ENCODE measurements at places on chromosomes 1 and 21.
A peak's percentile ranks its signal among the peaks of the same experiment; 100 is the strongest.

DNA sequence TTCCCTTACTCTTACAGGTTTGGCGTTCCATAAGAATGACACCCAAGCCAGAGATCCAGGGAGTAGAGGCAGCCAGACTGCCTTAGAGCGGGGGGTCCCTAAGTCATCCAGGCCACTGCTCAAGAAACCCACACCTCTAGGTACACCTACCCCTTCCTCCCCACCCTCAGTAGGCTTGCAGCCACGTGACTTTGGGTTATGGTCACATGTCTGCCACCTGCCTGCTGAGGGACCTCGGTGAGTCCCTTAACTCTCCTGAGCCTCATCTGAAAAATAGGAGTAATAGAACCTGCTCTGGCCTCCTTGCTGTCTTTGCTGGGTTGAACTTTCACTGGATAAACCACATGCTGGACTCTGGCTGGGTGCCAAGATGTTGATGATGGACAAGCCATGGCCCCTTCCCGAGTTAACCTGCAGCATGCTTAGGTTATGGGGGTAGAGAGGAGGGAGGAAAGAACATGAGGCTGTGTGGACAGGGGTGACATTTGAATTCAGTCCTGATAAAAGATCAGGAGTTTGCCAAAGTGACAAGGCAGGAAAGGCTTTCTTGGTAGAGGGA, 4.5 kb downstream of the RPS6KA1 start:
- DNase-seq, result no peak

GRCh38 chr1:189669846-189670245, 807.8 kb downstream of the BRINP3 start:
- peak; percentile 43 for DNase-seq

DNA sequence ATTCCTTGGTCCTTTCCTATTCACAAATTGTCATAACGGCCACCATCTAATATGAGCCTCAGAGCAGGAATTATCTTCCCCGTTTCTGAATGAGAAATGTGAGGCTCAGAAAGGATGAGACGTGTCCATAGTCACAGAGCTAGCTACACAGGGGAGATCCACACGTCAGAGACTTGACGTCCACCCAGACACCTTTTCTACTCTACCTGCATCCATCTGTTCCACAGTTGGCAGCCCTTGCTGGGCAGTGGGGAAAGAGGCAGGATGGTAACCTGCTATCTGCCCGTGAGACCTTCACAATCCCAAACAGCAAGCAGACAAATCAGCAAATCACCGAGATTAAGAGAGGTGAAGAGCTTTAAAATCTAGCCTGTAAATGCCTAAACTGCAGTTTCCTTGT, 8.4 kb downstream of the RIMS3 start:
- no peak for DNase-seq

DNA sequence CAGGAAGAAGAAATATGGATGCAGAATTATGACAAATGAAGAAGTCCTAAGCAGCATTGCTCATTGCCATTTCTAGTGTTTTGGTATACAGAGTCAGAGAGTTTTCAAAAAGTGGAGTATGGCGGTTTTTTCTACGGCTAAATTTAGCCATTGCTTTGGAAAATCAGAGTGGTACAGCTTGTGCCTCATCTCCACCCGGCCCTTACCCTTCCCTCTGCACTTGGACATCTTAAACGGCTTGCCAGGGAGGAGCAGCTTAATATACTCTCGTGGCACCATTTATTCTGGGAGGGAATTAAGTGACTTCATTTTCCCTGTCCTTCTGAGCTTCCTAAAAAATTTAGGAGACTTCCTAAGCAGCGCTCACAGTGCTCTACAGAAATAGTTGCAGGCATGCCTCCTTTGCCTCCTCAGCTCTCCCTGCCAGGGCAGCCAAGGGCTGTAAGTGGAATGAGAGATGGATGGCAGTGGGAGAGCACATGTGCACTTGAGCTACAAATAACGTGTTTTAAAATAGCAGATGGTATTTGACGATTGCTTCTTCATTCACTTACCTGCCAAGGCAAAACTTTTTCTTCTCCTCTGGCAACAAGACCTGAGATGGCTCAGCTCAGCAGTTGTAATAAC, 51.5 kb upstream of the VAMP3 start:
- DNase-seq, result no peak

- no peak for DNase-seq
These were observed 9.1 kb upstream of the RUNX3 start for GRCh38 chr1:24939040-24939674.

DNA sequence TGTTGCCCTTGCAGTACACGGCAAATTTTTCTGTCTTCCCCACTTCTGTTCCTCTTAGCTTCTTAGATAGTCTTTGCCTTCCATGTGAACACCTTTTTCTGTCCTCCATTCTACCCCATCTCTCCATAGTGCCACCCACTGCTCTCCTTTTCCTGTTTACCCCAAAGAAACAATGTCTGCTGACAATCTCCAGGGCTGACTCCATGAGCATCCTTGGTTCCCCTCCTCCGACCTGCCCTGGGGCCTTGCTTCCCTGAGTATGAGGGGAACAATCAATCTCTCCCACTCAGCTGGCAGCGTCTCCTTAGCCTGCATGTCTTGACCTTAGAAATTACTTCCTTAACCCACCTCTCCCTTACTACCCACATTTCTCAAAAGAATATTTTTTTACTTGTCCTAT, 12.3 kb upstream of the MYBPHL start:
- DNase-seq, result no peak

DNA sequence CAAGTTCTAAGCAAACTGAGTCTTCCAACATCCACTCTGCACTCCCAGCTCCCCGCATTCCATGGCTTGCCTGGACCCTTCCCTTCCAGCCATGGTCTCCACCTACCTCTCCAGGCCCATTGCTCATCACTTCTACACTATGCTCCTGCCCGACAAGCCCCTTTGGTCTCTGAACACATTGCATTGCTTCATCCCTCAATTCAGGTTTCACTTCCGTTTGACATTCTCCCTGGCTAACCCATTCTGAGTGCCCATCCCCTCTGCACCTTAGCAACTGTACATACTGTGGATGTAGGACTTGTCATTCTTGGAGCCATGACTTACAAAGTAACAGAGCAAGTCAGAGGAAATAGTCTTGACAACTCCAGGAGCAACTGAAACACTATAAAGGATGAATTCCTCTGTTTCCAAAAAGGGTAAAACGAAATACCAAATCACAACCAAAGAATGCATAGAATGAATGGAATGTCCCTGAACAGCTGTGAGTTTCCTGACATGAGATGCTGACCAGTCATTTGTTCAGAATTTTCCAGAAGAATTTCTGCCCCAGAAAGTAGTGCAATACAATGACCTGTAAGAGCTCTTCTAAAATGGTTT, 66.7 kb downstream of the KCNJ6 start:
- peak; percentile 77 for DNase-seq

GRCh38 chr1:115555446-115555845, 86.3 kb upstream of the VANGL1 start:
- peak; percentile 24 for DNase-seq

DNA sequence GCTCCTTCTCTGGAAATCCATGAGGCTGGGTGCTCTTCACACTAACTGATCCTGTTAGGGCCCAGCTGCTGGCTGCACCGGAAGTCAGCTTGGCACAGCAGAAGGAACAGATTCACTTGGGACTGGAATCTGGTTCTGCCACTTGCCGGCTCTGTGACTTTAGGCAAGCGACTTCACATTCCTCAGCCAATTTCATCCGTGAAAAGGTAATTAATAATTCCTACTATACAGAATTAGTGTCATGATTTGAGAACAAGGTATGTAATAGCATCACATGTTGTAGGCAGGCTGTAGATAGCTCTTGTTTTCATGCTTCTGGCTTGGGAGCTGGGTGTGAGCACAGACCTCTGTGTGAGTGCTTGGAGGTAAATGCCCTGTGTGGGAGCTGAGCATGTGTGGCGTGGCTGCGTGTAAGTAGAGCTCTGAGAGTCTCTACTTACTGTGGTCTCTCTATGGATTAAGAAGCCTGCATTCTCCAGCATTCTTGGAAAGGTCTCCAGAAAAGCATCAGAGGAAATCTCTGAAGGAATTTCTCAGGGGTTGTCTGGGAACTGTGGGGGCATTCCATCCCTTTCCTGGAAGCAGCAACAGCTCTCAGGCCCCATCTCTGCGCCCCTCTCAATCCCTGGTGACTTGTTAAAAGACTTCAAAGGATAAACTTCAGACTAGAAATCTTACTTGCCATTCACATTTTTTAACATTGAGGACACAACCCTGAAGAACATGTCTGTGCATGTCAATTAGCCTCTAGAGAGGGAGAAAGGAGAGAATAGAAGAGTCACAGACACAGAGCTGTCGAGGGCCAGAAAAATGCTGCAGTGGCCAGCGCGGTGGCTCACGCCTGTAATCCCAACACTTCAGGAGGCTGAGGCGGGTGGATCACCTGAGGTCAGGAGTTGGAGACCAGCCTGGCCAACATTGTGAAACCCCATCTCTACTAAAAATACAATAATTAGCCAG, 47.7 kb upstream of the PPM1J start:
- DNase-seq, result peak; percentile 50

DNA sequence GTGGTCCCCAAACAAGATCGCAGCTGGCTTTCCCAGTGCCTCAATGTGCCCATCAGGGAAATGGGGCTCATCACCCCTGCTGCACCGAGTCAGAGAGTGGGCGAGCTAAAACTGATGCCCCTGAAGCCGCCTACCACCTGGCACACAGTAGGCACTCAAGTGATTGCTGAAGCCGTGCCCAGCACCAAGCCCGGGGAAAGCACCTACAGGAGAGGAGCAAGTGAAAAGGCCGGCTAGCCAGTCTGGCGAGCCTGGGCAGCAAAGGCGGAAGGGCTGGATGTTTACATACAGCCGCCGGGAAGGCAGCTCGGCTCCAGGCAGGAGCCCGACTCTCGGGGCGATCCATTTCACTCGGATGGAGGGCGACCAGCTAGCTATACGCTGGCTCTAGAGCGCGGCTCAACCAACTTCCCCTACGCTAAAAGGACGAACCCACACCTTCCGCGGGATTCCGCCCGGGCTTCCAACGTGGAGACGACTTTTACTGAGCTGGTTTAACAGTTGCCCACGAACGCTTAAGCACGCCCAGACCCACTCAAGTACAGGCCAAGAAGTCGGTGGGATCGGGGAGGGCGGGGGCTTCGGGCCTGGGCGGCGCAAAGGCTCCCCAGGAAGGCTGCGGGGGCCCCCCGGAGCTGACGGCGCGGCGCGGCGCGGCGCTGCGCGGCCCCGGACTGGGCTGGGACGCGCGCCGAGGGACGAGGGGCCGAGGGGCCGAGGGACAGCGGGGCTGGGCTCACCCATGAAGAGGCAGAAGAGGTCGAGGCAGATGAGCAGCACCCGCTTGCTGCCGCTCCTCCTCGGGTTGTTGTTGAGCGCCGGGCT, 1.0 kb downstream of the PLPP3 start:
- DNase-seq, result peak; percentile 68

DNA sequence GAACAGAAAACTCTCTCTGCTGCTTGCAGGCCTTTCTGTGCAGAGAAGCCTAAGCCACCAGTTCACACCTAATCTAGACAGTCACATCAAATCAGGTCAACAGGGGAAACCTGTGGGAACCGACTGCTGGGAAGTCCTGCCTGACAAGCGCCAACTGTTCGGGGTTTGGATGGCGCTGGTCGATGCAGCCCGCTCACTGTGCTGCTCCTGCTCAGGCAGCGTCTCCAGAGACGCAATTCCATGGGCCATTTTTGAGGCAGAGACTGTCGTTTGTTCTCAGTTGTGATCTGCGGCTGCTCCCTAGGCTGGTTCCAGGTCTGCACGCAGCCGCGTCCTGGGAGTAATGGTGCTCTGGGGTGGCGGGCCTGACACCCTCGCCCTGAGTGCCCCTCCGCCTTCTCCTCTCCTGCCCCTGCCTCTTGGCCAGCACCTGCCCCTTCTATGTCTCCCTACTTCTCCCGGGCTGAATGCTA, 1.4 kb downstream of the AGT start:
- no peak for DNase-seq

GRCh38 chr1:31302709-31303441, 6.0 kb downstream of the ZCCHC17 start:
- DNase-seq, result peak; percentile 30

GRCh38 chr1:94894630-94895029, 32.3 kb downstream of the CNN3 start:
- no peak for DNase-seq

DNA sequence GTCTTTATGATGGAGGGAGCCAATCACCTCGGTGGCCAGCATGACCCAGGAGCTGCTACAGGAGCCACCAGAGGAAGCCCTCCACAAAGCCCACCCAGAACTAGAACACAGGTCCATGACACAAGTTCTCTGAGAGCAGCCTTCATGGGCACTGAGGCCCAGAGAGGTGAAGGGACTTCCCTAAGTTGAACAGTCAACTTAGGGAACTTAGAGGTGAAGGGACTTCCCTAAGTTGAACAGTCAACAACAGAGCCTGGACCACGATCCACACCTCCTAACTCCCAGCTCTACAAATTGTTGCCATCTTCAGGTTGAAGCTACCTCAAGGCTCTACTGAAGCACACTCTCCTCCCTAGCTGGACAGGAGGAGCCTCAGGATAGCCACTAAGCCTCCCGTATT, 132.7 kb downstream of the CCDC185 start:
- no peak for DNase-seq

DNA sequence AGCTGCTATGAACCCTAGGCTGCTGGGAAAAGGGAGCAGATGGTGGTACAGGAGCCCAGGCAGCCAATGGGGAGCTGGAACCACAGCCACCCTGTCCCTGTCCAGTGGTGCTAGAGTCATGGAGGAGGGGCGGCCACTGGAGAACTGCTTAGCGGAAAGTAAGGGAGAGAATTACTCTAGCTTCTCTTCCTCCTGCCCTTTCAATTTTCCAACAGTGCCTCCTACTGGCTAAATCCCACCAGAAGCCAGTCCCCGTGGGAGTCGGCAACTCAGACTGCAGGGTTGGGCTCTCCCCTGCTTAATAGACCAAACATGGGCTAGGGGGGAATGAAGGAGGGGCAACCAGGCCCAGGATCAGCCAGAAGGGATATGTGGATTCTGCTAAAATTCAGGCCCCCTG, 154.5 kb downstream of the ACTL8 start:
- DNase-seq, result peak; percentile 51
